Kidney capillary endothelial cell (primary cell): ENCODE measurements at places on chromosomes 16 and 17.

- no peak for DNase-seq
These were observed 57.3 kb downstream of the COG7 start for GRCh38 chr16:23395732-23396131.

- no peak for DNase-seq
These were observed 48.4 kb upstream of the ACSF3 start for GRCh38 chr16:89045181-89045815.

GRCh38 chr16:61858988-61859387 lies 177.2 kb downstream of the CDH8 start:
- no peak for DNase-seq

GRCh38 chr17:35537601-35538141 lies at the start of gene SLFN12L:
TSS of gene SLFN12L (minus strand) at chr17:35537678. CDS start at chr17:35522364, 15,314 bp downstream.
- no peak for DNase-seq

GRCh38 chr16:88790312-88791211 lies 5.5 kb upstream of the PIEZO1 start:
- no peak for DNase-seq

DNA sequence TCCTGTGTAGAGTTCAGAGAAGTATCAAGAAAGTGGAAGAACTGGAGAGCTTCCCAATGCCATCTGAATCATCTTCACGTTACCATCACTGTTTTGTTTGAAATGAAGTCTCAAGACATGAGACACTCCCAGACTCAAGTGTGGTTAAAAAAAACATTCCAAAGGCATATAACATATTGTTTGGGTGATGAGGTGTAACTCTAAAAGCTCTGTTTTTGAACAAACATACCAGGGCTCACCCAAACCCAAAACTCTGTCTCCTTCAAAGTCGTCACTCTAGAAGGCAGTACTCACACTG lies 6.3 kb upstream of the ZCCHC14 start:
- DNase-seq: no peak

GRCh38 chr17:57567251-57567650 lies 177.8 kb downstream of the CCDC182 start:
- no peak for DNase-seq

- DNase-seq: no peak
These were observed 213.1 kb downstream of the FOXL1 start for GRCh38 chr16:86791287-86792035.

- no peak for DNase-seq
These were observed 606.8 kb upstream of the CDH11 start for GRCh38 chr16:65728652-65729051.
